ENCODE measurements at places on chromosomes 13 and 19.

GRCh38 chr13:26168237-26168814 lies 53.8 kb downstream of the RNF6 start:
- no peak for DNase-seq

- DNase-seq, result no peak
These were observed 30.8 kb downstream of the CCNE1 start for GRCh38 chr19:29842471-29843179.

DNA sequence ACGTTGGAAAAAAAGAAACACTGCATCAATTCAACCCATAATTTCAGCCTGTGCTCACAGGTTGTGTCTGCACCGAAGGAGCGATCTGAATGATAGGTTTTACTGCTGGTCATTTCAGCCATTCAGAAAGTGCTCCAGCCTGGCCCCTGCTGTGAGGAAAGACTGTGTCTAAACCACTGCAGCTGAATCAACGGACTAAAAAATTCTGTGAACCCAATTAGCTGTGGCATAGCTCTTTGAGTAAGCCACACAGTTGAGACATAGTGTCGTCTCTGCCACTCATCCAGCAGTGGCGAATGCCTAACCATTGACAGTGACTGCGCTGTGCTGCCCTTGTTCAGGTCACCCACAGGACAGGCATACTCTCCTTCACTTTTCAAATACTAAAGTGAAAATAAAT lies 179.8 kb downstream of the COG6 start:
- DNase-seq, result peak; percentile 0

DNA sequence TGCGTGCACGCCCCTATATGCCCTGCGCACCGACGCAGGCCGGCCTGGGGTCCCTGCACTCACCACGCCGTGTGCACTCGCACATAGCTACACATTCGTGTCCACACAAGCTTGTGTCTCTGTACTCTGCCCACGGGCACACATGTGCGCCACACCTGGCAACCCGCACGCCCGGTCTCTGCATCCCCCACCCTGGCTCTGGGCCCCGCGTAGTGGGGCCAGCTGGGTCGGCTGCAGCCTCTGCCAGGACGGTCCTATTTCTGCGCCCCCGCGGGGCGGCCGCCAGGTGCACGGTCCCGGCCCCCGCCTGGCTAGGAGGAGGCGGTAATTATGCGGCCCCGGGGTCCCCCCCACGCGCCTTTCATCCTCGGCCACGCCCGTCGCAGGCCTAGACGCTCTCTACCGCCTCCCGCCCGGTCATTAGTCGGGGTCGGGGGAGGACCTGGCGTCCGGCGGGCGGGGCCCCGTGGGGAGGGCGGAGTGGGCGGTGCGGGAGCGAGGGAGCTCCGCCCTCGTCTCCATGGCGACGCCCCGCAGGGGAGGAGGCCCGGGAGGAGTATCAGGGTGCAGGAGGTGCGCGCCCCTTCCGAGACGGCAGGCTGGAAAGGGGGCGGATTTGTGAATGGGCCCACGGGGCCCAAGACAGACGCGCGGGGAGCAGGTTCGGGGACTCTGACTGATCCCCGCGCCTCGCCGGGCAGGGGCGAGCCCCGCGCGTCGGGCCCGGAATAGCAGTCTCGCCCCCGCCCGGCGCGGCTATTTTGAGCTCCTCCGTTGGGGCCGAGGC lies 2.8 kb upstream of the CIRBP start:
- peak; percentile 77 for DNase-seq

DNA sequence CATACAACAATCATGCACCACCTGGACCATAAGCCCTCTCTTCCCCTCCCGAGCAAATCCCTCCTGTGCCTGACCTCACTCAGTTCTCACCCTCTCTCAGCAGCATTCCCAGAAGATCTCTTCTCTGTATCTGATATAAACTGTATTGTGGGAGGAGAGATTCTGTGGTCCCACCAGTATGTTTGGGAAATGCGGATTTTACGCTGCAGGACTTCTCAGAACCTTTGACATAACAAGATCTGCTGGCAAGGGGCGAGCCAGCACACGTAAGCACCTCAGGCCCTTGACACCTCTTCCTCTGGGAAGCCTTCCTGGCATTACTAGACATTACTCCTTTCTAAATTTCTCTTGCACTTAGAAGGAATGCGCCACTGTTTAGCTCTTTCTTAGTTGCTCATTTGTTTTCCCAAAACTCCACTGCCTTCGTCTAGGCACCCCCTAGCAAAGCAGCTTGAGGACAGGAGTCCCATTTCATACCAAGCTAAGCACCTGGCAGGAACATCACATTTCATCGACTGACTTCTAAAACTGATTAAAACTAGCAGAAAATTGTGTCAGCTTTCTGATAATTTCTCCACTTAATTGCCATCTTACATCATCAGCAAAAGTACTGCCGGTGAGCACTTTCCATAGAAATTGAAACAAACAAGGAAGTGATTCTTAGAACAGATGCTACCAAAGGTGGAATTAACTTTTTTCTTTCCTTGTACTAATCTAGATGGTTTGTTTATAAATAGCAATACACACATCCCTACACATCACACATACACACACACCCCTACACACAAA lies 63.2 kb downstream of the CCDC70 start:
- no peak for DNase-seq

GRCh38 chr19:2550431-2551171 lies 74.7 kb downstream of the GADD45B start:
- no peak for DNase-seq

DNA sequence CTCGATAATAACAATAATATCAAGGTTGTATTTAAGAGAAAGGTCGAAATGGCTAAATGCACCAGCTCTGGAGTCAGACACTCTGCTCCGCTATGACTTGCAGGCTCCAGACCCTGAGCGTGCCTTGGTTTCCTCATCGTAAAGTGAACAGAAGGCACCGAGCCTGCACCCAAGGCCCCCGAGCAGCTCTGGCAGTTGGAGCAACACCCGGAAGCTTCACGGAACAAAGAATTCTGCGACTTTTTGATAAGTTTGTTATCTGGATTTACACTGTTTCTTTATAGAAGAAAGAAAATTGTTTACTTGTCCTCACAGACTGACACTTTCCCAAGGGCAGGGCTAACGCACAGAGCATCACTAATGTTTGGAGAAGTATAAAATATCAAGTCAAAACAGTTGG lies 4.4 kb downstream of the GRTP1 start:
- DNase-seq, result no peak

- DNase-seq, result no peak
These were observed 1344.9 kb downstream of the UQCRFS1 start for GRCh38 chr19:27868007-27868406.

DNA sequence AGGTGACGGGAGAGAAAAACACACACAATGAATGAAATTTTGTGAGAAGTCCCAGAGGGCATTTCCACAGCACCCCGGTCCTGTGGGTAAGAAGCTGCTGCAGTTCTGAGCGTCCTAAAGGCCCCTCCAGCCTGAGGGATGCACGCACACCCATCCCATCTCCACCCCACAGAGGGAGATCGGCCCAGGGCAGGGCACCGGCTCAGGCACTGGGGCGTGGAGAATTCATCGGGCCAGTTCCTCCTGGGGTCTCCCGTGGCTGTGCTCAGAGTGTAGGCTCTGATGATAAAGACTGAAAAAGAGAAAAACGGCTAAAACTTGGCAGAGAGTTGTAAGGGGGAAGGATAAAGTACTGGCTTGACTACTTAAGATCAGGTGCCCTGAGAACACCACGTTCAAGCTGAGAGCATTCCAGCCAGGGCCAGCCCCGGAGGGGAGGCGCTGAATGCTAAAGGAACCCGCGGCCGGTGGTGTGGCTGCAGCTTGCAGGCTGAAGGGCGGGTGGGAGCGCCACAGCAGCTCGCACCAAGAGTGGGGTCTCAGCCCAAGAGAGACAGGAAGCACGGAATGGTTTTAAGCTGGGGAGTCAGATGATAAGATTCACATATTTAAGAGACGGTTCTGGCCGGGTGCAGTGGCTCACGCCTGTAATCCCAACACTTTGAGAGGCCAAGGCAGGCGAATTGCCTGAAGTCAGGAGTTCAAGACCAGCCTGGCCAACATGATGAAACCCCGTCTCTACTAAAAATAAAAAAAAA lies 121.9 kb upstream of the SPACA7 start:
- DNase-seq, result no peak

GRCh38 chr19:27744926-27745768 lies 1467.8 kb downstream of the UQCRFS1 start:
- no peak for DNase-seq

GRCh38 chr19:335486-336066 lies 9.0 kb downstream of the MIER2 start:
- no peak for DNase-seq

DNA sequence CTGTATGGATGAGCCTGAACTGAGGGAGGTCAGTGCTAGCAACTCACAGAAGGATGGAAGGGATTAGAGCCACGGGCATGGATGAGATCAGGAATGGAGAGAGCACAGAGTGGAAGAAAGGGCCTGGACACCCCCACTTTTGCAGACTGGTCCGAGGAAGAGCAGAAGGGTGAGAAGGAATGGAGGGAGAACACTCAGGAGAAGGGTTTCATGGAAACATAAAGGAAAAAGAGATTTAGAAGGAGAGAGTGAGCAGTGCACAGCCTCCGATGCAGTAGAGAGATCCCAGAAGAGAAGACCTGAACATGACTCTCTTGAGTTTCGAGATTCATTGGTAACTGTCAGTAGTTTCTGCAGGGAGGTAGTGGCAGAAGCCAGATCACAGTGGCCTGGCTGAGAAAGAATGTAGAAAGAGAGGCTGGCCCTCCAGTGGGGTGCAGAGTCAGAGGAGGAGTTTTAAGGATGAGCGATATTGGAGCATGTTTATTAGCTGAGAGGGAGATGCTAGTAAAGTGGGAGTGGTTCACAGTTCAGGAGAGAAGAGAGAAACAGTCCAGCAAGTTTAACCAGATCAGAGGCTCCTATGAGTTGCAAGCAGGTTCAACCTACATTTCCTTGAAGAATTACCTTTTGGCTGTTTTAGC lies 108.9 kb downstream of the ZAR1L start:
- DNase-seq, result no peak

GRCh38 chr19:29084266-29084665 lies 128.7 kb downstream of the UQCRFS1 start:
- DNase-seq, result no peak

- DNase-seq, result no peak
These were observed 39.2 kb upstream of the CYP2A7 start for GRCh38 chr19:40921005-40921897.

DNA sequence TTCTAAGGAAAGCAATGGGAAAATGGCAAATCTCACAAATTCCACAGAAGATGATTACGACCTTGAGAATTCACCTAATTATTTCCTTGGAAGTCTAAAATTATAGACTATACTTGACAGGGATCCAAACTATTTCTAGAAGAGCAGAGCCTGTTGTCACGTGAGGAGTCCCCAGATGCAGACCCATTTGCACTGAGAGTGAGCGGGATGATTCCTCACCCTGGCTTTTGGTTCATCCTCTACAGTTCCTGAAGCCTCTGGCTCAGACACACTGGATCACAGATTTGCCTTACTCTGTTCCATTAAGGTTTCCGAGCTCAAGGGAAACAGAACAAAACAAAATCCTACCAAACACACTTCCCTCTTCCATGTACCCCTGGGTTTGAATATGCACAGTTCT lies 23.0 kb upstream of the CYSLTR2 start:
- no peak for DNase-seq

DNA sequence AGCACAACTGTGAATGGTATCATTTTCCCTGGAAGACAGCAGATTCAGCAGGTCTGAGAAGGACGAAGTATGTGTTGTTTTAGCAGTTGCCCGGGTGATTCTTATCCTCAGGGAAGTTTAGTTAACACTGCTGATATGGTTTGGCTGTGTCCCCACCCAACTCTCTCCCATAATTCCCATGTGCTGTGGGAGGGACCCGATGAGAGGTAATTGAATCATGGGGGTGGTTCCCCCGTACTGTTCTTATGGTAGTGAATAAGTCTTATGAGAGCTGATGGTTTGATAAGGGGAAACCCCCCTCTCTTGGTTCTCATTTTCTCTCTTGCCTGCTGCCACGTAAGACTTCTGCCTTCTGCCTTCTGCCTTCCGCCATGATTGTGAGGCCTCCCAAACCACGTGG lies 81.0 kb upstream of the UBAC2 start:
- no peak for DNase-seq

- no peak for DNase-seq
These were observed 77.2 kb downstream of the SPACA7 start for GRCh38 chr13:112453207-112453829.

GRCh38 chr19:5459360-5459759 lies 4.1 kb downstream of the ZNRF4 start:
- no peak for DNase-seq

GRCh38 chr19:940591-941291 lies 14.9 kb downstream of the ARID3A start:
- DNase-seq, result peak; percentile 11

GRCh38 chr13:111882351-111882750 lies 184.6 kb upstream of the SOX1 start:
- DNase-seq, result no peak

GRCh38 chr13:30576528-30576927 lies 41.2 kb upstream of the USPL1 start:
- no peak for DNase-seq

- no peak for DNase-seq
These were observed 60.1 kb downstream of the DCT start for GRCh38 chr13:94419304-94419924.

DNA sequence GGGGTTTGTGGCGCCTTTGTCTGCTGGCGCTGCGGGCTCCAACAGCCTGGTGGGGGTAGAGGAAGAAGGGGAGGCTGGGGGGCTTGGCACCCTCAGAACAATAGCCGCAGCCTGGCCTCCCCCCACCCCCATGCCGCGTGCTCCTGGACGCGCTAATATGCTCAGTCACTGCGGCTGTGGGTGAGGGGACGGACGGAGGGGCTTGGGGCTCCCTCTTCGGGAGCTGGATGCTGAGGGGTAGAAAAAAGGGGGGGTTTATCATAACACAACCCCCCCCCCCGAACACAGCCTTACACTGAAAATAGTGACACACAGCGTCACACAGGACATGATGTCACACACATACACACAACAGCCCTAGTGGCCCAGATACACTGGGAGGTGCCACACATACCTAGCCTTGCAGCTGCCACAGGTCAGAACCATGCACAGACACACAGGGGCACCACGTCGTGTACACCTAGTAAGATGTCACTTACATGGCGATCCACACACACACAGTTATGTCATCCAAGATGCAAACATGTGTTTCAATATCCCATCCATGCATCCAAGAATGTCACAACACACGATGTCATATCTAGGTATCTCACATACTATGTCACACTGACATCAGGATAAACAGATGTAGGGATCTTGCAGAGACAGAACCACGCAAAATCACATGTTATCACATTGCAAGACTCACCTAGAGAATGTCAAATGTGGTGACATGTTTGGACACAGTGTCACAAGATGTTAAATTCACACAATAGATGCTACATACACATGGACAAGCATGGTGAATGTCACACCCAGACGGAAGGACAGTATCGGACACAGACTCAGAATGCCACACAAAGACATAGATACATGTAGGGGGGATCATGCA lies 806 bp downstream of the MAST1 start:
- no peak for DNase-seq
